ENCODE measurements at places on chromosomes 7 and 10.

- no peak for DNase-seq
Measured at GRCh38 chr10:96794836-96795733, 37.0 kb upstream of the LCOR start.

DNA sequence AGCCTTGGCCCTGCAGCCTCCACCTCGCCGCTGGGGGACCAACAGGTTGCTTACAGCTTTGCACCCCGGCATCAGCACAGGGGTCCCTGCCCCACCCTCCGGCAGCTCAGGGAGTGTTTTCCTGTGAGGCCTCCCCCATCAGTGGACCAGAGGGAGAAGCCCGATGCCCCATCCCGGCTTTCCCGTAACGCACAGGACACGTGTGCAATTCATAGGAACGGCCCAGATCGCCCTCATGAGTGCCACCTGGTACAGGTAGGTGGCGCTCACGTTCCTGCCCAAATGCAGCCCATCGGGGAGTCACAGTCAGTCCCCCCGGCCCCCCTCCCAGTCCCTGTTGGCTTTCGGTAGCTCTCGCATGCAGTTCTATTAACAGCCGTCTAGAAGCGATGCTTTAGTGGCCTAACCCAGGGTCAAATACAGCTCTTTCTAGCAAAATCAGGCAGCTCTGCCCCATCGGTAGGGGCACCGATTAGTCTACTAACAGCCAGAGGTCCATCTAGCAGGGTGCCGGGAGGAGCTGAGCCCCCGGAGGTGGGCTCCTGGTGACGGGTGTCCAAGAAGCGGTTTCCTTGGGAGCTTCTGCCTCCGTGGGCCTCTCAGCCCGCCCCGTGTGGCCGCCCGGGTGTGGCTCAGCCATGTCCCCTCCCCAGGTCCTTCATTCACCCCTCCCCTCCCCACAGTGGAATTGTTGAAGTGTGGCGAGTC is 48.4 kb upstream of the GTF2IRD1 start:
- DNase-seq = peak; percentile 66

DNA sequence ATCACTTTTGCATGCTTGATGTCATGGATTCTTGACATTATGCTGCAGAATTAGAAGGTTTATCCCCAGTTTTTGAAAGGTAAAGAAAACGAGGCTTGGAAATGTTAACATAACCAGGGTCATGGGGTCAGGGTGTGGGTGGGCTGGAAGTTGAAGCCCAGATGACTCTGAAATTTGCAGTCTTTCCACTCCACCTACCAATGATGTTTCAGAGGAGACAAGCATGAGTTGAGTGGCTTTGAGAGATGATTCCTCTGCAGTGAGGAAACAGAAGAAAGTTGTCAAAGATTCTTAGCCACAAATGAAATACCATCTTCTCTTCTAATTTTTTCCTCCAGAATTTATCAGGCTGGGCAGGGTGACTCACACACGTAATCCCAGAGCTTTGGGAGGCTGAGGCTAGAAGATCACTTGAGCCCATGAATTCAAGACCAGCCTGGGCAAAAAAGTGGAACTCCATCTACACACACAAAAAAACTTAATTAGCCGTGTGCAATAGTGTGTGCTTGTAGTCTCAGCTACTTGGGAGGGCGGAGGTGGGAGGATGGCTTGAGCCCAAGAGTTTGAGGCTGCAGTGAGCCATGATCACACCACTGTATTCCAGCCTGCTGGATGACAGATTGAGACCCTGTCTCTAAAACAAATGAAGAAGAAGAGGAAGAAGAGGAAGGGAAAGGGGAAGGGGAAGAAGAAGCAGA is 239.1 kb upstream of the AUTS2 start:
- no peak for DNase-seq

- no peak for DNase-seq
Measured at GRCh38 chr7:156095908-156096539, 283.8 kb upstream of the SHH start.

- DNase-seq = no peak
Measured at GRCh38 chr7:115008465-115009114, 86.7 kb downstream of the MDFIC start.

DNA sequence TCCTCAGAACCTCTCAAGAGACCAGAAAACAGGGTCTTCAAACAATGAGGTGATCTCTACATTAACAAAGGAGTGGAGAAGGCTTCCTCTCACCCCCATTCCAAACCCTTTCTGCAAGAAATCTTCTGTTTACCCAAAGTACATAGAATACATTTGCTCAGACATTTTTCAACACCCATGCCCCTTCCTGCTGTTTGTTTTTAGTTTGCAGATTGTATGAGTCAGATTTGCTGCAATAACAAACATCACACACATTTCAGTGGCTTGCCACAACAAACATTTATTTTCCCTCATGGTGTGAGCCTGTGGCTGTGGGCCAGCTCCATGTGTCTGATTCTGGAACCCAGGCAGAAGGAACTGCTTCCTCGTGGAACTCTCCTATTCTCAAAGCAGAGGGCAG is 68.2 kb upstream of the BAIAP2L1 start:
- no peak for DNase-seq

DNA sequence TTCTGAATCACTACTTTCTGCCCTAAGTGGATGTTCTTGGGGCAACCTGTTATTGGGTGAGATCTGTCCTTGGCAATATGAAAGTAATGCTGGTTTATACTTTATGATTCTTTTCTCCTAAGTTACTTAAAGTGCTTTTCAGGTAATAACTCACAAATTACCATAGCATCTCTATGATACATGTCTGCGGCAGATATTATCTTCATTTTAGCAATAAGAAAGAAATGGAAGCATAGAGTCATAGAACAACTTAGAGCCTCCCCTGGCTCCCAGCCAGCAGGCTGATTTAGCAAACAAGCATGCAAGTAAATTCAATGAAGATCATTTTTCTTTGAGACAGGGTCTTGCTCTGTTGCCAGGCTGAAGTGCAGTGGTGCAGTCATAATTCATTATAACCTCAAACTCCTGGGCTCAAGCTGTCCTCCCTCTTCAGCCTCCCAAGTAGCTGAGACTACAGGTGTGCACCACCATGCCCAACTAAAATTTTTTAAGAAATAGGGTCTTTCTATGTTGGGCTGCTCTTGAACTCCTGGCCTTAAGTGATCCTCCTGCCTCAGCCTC is 38.1 kb upstream of the GRM8 start:
- DNase-seq = no peak

DNA sequence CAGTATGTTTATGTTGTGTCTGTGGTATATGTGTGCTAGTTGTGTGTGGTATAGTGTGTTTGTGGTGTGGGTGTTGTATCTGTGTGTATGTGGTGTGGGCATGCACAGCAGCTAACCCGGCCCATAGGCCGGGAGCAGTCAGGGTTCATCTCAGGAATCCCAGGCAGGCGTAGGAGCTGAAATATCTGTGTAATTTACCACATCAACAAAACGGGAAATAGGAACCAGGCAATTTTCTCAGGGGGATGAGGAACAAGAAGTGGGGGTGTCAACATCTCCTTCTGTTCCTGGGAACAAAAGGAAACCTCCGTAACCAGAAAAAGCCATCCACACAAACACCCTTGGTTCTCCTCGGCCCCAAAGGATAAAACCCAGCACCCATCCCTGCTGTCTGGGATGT is 24.5 kb upstream of the ZNF488 start:
- DNase-seq = no peak

DNA sequence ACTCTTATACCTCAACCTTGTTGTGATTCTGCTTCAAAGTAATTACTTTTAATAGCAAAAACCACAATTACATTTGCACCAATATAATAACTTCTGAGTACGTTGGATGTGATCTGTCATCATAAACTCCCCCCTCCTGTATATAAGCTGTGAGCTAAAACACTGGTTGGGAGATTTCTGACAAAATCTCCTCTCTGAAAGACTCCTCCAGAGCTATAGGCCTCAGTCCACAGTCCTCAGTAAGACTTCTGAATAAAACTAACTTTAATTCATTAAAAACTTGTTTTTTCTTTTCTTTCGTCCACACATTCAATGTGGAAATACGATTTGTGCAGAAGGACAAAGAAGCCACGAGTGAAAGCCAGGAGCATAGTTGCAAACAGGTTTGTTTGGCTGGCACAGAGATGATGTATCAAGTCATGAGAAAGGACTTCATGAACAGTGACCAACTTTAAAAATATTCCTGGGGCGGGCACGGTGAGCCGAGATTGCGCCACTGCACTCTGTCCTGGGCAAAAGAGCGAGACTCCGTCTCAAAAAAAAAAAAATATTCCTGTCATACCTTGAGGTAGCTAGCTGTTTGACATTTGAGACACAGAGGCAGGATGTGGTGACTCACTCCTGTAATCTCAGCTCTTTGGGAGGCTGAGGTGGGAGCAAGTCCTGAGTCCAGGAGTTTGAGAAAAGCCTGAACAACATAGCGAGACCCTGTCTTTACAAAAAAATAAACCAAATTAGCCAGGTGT is 91.1 kb upstream of the ARHGAP21 start:
- DNase-seq = no peak

DNA sequence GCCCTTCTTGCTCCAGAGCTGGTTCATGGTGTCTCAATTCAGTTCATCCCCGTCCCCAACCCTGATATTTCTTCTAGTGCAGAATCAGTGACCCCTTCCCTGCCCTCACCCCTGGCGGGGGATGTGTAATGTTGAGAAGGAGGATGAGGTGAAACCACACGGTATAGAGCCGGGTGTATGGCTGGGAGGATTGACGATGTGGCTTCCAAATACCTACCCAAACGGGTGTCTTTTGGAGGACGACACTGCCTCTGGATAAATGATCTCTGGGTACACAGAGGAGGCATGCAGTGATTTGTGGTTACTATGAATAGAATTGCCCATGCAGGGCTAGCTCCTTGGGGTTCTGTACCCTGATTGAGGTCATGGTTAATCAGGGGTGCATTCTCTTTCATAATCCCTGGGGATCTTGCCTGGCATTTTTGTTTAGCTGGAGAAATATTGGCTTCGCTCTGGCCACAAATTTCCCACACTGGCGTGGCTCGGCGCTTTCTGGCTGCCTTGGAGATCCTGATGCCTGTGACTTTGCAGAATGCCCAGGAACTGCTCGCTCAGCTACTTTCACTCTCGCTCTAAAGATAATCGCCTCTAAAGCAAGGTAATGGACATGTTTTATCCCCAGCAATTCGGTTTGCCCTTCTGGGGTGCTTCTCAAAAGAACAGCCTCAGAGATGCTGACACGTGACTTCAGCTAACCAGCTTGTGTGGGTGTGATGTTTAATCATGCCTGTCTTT is 89.2 kb downstream of the RBM20 start:
- no peak for DNase-seq

- no peak for DNase-seq
Measured at GRCh38 chr10:14554491-14555205, 220.0 kb downstream of the FAM107B start.

DNA sequence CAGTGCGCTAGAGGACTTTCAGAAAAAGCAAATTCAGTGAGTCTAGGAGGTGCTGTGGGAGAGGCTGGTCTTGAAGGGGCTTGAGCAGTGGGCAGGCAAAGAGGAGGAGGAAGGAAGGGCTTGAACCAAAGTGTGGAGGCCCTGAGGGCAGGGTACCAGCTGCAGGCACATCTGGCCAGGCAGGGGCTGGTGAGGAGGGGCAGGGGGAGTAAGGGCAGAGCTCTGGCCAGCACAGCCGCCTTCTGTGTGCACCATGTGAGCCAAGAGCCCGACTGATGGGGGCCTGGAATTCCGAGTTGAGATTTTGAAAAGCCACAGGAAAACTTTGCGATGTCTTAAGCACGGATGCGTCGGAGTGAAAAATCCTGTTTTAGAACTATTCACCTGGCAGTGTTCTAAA is 74.5 kb downstream of the PRPF18 start:
- DNase-seq = no peak

- DNase-seq = no peak
Measured at GRCh38 chr10:12974078-12974477, 27.4 kb downstream of the CCDC3 start.

GRCh38 chr10:110946496-110946895 is 27.1 kb downstream of the SHOC2 start:
- no peak for DNase-seq

DNA sequence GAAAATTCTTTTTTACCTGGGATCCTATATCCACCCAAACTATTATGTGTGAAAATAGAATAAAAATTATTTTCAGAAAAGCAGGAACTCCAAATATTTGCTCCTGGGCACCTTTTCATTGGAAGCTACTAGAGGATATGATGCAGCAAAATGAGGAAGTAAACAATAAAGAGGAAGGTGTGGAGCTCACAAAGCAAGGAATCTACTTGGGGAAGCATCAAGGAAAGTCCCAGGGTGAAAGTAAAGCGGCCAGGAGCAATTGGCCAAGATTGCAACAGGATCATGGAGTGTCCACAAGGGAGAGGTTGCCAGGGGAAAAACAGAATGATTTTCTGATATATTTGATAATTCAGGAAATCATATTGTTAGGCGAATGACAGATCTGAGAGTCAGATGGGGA is 80.8 kb downstream of the CARD11 start:
- no peak for DNase-seq

DNA sequence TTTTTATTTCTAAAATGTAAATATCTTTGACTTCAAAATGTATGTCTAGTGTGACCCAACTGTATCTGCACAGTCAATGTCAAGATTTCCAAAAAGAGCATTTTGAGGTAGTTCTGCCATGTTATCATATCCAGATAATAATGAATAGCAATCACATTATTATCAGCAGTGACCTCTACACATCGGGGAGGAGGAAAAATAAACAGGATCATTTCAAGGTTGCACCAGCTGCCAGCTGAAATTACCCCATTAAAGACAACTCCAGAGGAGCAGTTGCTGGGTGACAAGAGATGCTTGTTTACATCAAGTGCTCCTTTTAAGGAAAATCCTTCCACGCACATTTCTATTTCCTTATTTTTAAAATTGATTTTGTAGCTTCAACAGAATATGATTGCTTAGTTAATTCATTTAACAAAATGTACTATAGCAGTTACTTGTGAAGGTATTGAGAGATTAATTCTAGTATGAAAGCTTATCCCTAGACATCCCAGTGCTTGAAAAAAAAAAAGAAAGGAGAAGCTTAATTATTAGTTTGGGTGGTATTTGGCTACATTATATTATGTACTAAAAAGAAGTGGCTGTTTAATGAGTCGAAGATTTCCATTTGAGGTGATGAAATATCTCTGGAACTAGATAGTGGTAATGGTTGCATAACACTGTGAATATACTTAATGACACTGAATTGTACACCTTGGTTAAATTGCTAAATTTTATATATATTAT is 19.3 kb upstream of the SLC35G1 start:
- DNase-seq = no peak

DNA sequence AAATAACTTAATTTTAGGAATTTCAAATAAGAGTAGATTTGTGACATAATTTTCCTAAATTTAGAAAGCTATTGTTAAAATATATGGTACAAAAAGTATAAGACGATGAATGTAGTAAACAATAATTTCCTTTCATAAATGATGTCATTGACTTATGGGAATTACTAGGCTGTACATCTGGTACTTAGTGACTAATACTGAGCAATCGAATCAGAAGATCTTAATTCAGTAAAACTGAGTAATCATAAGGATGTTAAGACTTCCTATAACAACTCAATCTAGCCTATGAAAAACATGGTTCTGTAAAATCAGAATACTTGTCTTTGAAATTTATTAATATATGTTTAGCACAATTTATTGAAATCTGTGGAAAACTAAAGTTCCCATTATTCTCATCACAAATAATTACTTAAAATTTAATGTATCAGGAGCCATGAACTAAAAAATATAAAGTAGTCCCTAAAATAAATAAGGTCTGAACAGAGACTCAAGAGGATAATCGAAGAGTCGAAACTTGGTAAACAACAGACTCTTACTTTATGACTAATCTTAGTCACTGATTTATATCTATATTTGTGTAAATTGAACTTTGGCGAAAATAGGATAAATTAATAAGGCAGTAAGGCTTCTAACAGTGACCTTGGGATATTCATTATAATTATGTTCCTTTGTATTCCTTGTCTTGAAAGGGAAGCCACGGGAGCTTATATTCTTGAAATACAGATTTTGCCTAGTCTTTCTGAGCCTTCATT is 142.1 kb downstream of the HGF start:
- DNase-seq = no peak

Measured in nephron progenitor cell (in vitro differentiated cells).